ENCODE measurements at places on chromosomes 1 and 21. TPM values are rescaled to one million over a fixed set of nuclear protein-coding genes. Genes with fewer than 3 reads are reported as not detected.

DNA sequence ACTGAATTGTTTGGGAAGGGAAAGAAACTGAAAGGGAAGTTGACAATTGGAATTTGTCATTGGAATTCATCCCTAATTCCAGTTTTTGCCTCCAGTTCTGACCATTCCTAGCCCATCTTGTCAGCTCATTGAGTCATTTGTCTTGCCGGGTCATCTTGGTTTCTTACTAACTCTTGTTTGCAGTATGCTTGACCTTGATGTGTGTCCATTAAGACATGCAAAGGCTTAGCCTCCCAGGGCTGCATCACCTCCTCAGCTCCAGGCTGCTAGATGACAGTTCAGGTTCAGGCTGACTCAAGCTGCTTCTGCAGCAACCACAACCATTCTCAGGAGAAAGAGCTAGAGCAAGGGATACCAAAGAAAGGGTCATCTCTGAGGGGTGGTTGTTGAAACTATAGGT is 151.3 kb upstream of the PTGFR start:
- no peak for DNase-seq

DNA sequence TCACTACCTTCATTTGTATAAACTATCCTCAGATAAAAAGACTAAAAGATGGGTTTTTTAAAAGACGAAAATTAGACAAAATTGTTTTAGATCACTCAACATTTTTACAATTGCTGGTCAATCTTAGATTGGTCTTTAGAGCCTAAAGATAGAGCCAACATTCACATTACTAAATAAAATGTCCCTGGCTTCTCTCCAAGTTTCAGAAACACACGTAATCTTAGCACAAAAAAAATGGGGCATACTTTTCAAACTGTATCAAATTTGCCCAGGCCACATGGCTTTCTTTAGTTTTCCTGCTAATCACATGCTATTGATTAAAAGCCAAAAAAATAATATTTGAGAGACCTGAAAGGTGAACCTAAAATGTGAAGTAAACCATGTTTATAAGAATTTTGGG is 288.1 kb downstream of the DPYD start:
- no peak for DNase-seq

DNA sequence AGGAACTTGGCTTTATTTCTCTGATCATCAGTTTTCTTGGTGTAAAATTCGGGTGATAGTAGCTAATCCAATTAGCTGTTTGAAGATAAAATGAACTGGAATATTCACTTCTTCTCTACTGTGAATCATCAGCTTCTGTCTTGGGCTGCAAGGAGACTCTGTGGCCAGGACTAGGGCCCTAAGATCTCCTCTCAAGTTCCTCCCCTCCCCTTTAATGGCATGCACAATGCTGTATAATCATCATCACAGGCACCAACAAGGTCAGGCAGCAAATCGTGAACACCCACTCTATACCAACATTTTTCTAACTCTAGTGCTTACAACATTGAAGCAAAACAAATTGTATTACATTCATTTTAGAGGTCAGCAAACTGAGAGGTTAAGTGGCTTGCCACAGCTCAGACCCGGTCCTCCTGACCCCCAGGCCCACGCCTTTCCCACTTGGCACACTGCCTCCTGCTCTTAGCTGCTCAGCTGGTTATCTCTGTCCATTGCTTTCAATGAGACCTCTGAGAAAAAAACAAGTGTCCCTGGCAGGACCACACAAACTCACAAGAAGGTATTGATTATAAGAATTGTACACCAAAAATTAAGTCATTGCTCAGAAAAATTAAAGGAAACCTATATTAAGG is 31.8 kb downstream of the LRRC52 start:
- DNase-seq, result no peak

- no peak for DNase-seq
Observed at GRCh38 chr1:55645270-55645669, 430.1 kb upstream of the USP24 start.

Gene SPRR2E
- polyA plus RNA-seq, result not detected

All from left lung (tissue), 14 donors.